Metanephros (tissue), 2 donors: ENCODE measurements at places on chromosomes 1 and 21. TPM values are rescaled to one million over a fixed set of nuclear protein-coding genes. Genes with fewer than 3 reads are reported as not detected.

Gene PGLYRP4
- total RNA-seq = not detected

Gene PLA2G2A
- not detected for total RNA-seq

Gene SELE
- 10.3 TPM for total RNA-seq

Gene DMRTA2
- not detected for total RNA-seq

Gene PAPPA2
- total RNA-seq = 23.4 TPM

Gene ACKR1
- total RNA-seq = 1.6 TPM

Gene TNFRSF4
- 3.3 TPM for total RNA-seq

Gene TMPRSS3
- 1.5 TPM for total RNA-seq

Gene RBM11
- 2.7 TPM for total RNA-seq

Gene UBQLN4
- total RNA-seq = 19.7 TPM
